ENCODE measurements at places on chromosomes 6 and 20.

DNA sequence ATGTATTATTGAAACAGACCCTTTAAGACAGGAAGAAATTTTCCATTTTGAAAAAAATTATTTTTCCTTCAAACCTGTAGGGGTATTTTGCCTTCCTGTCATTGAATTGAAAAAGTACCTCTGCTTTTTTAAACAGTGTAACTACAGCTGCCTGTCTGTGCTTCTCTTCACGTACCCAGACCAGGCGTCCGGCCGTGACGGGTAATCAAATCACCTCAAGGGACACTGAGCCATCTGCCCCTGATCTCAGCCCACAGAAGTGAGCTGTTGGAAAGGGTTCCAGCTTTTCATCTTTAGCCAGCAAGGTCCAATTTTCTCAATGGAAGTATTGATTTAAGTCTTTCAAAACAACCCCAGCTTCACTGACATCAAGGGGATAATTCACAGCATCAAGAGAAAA, 58.0 kb downstream of the SLC35D3 start:
- no peak for DNase-seq

- DNase-seq: no peak
These were observed 12.0 kb upstream of the MRPS10 start for GRCh38 chr6:42229506-42230119.

DNA sequence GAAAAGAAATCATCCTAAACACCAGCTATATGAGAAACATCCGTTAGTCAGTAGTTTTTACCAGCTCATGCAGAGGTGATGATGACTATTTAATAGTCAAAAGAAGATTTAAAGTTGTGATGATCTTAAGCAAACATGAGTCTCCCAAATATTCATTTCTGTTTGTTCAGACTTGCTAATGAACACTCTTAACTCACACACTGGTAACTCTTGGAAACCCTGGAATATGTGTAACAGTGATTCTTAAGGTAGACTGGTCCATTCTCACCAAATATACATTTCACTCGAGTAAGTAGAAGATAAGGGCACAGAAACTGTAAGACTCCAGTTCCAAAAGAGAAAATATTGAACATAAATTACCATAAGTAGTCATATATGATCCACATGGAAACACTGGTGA, 29.1 kb downstream of the RSPO3 start:
- no peak for DNase-seq

DNA sequence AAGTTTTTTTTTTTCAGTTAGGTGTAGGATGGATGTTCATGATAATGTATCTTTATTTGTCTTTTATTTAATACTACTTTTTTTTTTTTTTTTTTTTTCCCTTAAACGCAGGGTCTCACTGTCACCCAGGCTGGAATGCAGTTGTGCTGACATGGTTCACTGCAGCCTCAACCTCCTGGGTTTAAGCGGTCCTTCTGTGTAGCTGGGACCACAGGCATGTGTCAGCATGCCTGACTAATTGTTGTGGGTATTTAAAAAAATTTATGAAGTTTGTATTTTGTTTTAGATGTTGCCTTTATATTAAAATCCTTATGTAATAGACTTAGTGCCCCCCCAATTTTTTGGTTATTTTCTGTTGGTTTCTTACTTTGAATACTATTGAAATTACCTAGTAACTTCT, 42.6 kb downstream of the NCOA3 start:
- DNase-seq: peak; percentile 36

- DNase-seq: no peak
These were observed 15.9 kb downstream of the NT5E start for GRCh38 chr6:85465762-85466161.

- DNase-seq: no peak
These were observed 296.5 kb upstream of the RUNX2 start for GRCh38 chr6:45031601-45032000.

DNA sequence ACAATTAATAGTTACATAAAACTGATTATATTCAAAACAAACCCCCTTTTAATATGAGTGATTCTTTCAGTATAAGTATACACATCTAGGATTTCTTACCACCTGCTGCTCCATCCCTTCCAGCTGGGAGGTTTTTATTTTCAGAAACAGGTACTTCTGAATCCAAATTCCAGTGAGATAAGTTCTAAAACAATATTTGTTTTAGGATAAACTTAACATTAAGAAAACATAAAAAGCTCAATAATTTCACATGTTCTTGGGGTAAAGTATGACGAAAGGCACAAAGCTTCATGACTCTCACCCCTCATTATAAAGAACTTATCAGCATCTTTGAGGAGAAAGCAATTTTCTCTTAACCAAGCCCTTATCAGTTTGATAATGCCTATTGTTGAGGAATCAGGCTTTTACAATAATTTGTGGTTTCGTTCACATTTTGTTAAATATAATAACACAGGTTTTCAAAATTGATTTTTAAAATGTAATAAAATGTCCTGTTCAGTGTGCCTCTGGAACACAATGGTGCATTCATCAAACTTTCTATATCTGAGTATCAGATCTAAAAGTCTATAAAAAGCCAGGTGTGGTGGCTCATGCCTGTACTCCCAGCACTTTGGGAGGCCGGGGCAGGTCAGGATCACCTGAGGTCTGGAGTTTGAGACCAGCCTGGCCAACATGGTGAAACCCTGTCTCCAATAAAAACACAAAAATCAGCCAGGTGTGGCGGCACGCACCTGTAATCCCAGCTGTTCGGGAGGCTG, 4.3 kb downstream of the FAM217A start:
- DNase-seq: no peak

GRCh38 chr6:145705561-145705960, 29.8 kb downstream of the EPM2A start:
- DNase-seq: no peak

- DNase-seq: no peak
These were observed 296.8 kb downstream of the UTRN start for GRCh38 chr6:144581812-144582537.

DNA sequence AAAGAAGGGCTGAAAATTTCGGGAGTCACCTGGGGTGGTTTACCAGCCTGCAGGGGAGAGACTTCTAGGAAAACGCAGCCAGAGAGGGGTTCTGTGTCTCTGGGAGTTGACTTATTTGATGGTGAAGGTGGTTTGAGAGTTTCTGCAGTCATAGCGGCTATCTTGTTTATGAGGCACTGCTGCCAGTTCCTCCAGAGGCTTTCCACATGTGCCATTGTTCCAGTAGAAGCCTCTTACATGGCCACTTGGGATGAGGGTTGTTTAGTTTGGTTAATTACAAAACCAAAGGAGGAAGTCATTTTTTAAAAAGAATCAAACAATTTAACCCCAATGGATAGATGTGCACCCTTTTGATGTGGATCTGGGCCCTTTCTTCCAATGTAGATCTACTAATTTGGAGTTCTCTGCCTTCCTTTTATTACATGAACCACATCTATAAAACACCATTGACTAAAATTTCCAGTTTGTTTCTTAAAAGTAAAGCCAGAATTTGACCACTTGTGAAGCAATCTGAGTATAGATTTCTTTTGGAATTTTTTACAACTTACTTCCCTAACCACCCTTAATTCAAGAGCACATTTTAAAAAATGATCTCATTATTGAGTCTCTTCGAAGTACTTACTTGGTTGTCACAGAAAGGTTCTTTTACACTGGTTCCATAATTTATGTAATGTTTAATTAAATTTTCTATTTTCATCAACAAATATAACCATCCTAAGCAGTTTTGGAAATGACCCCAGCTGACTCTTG, 97.6 kb downstream of the TCP11 start:
- no peak for DNase-seq

DNA sequence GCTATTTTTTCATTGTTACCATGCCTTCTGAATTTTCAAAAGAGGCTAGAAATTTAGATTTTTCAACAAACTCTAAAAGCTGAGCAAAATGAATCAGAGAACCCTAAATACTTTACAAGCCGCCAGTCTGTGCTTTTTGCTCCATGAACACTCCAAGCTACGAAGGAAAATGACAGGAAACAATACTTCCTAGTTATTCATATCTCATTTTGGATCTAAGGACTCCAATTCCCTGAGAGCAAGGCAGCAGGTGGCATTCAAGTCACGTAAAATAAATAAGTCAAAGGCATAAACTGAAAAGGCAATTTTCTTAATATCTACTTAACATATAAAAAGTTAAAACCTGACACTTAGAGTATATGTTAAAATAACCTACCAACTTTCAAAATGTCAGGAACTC, 50.6 kb downstream of the PDSS2 start:
- no peak for DNase-seq

DNA sequence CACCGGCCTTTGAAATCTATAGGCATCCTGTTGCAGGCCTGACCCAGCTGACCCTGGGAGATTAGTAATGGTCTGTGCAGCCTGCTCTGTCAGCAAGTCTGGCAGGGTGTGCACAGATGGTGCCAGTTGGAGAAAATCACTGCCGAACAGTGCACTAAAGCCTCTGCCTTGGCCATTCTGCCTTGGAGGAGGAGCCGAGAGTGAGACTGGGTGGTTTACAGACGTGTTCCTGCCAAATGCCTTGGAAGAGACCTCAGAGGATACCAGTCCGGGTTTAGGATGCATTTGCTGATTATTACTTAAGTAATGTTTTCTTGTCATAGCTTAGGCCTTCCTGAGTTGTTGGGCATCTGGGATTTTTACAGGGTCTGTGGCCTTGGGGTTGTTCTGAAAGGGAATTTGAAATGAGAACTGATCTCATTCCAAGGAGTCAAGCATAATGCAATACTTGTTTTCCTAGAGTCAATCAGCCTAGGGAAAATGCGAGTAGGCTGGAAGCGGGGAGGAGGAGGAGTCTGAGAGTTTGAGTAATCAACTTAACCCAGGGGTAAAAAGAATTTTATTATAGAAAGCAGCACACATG, 292.1 kb downstream of the SOX4 start:
- peak; percentile 69 for DNase-seq

- DNase-seq: no peak
These were observed 26.6 kb downstream of the PYGB start for GRCh38 chr20:25274481-25274880.

- no peak for DNase-seq
These were observed 63.4 kb downstream of the LRRC1 start for GRCh38 chr6:53858196-53858595.

GRCh38 chr6:147820520-147820919, 312.0 kb downstream of the SAMD5 start:
- no peak for DNase-seq

GRCh38 chr6:2129182-2129621, 116.2 kb downstream of the GMDS start:
- DNase-seq: no peak

DNA sequence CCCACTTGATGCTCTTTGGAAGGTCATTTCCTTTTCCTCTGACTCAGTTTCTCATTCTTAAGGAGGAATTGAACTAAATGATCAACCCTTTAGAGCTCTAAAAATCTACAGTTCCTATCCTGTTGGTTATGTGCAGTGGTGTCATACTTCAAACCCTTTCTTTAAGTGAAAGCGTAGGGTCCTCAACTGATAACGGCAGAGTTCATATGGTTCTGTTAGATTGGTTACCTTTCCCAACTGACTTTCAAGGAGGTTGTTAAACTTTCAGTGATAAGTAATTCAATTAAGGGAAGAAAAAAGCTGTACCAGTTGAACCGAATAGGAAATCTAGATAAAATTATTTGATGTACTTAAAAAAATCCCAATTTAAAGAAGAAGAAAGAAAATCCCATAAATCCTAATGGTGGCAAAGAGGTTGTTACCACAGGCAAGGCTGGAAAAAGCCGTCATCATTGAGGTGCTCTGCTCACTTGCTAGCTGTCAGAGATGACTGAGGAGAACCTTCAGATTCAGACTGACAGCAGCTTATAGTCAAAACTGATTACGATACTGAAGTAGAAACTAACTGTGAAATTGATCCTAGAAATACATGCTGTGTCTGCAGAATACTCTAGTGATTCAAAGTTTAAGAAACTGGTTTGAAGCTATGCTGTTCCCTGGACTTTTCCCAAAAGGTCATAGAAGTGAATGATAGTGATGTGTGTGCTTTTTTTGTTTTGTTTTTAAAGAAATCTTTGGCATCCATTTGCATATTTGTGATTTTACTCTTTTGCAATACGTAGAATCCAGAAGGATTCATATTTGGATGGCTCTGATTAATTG, 16.2 kb downstream of the TMEM14A start:
- DNase-seq: no peak

GRCh38 chr6:105862936-105863607, 223.1 kb upstream of the PRDM1 start:
- DNase-seq: no peak

- DNase-seq: no peak
These were observed 2.5 kb downstream of the FYN start for GRCh38 chr6:111870742-111871064.

DNA sequence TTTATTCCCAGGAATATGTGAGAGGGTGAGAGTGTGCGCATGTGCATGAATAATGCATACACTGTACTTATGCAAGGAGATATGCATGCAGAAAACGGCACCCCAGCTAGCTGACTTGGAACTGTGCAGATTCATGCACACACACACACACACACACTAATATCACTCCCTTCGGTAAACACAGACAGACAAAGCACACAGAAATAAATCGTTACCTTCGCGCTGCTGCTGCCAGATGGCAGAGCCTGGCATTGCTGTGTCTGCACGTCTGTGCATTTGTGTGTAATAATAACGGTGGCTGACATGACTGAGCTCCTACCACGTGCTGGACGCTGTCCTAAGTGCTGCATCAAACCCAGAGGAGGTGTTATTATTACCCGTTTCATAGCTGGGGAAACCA, 36.8 kb downstream of the PREX1 start:
- DNase-seq: no peak

- no peak for DNase-seq
These were observed 353.5 kb upstream of the IRAK1BP1 start for GRCh38 chr6:78513856-78514255.

DNA sequence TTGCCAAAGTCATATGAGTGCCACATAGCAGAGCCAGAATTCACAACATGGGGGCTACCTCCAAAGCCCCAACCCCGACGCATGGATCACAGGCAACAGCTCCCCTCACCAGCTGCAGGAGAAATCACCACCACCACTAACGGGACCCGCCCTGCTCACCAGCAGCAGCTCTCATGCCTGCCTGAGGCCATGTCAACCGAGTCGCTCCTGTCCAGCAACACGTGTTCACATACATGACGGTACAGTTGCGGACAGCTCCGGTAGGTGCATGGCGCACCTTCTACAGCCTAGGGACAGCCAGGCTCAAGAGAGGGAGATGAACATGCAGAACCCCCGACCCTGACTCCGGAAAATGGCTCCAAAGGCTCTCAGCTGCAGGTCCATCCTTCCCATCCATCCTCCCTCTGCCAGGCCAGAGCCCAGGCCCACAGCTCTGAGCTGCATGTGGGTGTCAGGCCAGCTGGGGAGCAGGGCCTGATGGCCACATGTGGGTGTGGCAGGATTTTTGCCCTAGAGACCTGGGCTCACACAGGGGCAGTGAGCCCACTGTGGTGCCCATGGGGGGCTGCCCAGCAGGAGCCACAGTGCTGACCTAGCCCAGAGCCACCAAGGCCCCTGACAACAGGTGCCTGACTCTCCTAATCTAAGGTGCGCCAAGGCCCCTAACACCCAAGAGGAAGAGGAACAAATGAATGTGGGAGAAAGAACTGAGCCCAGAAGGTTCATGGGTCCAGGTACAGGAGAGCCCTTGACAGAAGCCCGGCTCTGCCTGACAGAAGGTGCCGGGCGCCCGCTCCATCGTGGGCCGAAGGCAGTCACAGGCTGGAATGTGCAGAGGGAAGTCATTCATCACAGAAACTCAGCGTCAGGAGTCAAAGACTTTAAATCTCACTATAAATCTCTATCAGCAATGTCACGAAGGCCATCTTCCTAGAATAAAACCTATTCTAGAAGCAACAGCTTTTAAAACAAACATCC, 10.5 kb downstream of the RPS6KA2 start:
- no peak for DNase-seq

Data from HS-27A (cell line).